Esophagus squamous epithelium (tissue), 5 donors: ENCODE measurements at places on chromosomes 5 and 9.
A peak's percentile ranks its signal among the peaks of the same experiment; 100 is the strongest.

- H3K27ac ChIP-seq, result no peak overlapping the region
- no peaks in the 10 kb centered on the region for H3K36me3 ChIP-seq
- H3K4me3 ChIP-seq, result no peak overlapping the region
- H3K4me1 ChIP-seq, result no peaks in the 10 kb centered on the region
Observed at GRCh38 chr5:81140441-81140840, 92.7 kb upstream of the CKMT2 start.

DNA sequence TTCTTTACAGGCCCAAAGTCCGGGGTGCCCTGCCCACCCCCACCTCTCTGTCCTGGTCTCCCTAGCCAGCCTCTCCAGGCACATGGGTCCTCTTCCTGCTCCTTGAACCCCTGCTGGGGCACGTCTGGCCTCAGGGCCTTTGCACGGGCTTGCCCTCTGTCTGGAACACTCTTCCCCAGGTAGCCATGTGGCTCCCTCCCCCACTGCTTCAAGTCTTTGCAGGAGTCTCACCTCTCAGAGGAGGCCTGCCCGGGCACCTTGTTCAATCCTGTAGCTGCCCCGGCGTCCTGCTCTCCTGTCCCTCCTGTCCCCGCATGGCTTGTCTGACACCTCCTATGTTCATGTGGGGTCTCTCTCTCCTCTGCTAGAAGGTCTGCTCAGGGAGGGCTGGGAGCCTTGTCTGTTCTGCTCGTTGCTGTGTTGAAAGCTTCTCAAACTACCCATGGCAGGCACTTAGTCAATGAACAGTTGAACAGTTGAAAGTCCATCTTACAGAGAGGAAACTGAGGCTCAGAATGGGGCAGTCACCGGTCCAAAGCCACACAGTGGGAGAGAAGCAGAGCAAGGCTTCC is 241.4 kb downstream of the PBX3 start:
- H3K36me3 ChIP-seq, result no peaks in the 10 kb centered on the region
- DNase-seq, result no peak
- no peaks in the 10 kb centered on the region for H3K27me3 ChIP-seq
- H3K4me3 ChIP-seq, result no peak overlapping the region
- H3K27ac ChIP-seq, result no peak overlapping the region

GRCh38 chr9:32398207-32398606 is 13.8 kb downstream of the ACO1 start:
- DNase-seq, result no peak
- no peak overlapping the region for H3K4me3 ChIP-seq
- no peak overlapping the region for H3K27ac ChIP-seq
- H3K36me3 ChIP-seq, result no peaks in the 10 kb centered on the region
- no peaks in the 10 kb centered on the region for H3K27me3 ChIP-seq
- peaks cover 26% of the 10 kb centered on the region for H3K4me1 ChIP-seq

GRCh38 chr5:105840800-105841199 is 1829.9 kb downstream of the EFNA5 start:
- H3K27me3 ChIP-seq, result no peaks in the 10 kb centered on the region
- no peak overlapping the region for H3K27ac ChIP-seq

DNA sequence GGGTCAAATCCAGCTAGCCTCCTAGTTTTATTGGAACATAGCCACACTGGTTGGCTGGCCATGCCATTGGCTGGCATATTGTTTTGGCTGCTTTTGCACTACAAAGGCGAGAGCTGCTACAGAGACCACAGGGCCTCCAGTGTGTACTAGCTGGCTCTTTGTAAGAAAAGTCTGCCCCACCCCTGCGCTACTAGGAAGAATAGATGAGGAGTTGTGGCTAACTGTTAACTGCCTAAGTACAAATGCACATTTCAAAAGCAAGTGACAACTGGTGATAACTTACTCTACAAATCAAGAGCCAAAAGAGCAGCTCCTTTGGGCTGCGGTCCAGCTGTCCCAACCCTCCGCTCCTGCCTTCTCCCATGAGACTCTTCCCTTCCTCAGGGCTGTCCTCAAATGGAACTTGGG is 63.9 kb downstream of the SERINC5 start:
- H3K27ac ChIP-seq, result peak overlapping the region; percentile 37
- no peak for DNase-seq
- no peaks in the 10 kb centered on the region for H3K36me3 ChIP-seq
- H3K27me3 ChIP-seq, result no peaks in the 10 kb centered on the region
- H3K4me1 ChIP-seq, result peaks cover 15% of the 10 kb centered on the region

DNA sequence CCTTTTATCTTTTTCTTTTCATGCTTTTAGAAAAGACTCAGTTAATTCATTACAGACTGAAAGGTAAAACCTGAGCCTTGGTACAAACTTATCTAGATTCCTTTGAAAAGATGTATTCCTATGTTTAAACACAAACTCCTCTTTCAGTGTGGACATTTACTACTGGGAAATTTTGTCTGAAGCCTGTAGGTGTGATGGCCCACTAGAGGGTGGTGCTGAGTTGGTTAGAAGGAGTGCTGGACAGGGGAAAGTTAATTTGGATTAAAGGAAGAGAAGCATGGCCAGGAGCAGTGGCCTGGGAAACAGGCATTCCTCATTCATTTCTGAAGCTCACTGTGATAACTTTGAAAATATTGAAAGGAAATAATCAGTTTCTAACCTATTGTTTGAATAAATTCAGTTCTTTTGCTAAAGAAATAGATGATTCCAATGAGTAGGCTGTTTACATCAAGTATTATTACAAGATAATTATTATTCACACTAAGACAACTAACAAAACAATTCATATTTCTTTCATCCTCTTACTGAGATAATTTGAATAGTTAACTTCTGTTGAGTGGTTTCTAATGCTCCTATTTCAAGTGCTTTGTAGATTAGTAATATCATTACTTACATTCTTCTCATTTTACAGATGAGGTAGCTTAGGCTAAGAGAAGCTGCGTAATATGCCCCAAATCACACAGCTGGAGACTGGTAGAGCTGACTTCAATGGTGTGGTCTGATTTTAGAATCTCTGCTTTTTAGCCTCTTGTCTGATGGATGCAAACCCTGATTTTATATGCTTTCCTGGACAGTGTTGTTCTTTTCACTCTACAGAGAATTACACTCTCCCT is 150.9 kb downstream of the ADGRV1 start:
- no peaks in the 10 kb centered on the region for H3K36me3 ChIP-seq
- no peak for DNase-seq
- no peak overlapping the region for H3K27ac ChIP-seq
- no peaks in the 10 kb centered on the region for H3K27me3 ChIP-seq

GRCh38 chr9:79470954-79471353 is 100.8 kb upstream of the TLE4 start:
- H3K36me3 ChIP-seq, result no peaks in the 10 kb centered on the region
- no peaks in the 10 kb centered on the region for H3K4me1 ChIP-seq
- H3K27me3 ChIP-seq, result no peaks in the 10 kb centered on the region

DNA sequence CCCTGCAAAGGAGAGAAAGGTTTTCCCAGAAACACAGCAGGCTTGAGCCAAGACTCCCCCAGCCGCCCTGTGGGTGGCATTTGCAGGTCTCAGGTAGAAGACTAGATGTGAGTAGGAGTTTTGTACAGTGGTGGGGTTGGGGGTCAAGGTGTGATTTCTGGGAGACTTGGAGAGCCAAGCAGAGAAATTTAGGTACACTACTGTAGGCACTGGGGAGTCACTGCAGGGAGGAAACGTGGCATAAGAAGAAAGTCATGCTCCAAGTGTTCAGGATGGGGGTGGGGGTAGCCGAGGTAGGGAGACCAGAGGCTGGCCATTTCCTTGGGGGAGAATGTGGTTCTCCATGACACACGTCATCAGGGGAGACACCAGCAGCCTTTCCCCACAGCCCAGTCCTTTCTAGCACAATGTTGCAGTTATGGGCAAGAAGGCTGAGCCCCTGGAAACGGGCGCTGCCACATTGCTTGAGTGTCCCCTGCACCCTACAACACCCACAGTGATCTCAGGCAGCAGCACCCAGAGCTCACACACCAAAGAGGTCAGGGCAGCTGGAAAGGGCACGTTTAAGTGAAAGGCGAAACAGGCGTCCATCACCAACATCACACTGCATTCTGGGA is 210.5 kb downstream of the FSTL4 start:
- no peaks in the 10 kb centered on the region for H3K27me3 ChIP-seq
- no peak overlapping the region for H3K27ac ChIP-seq
- no peaks in the 10 kb centered on the region for H3K4me1 ChIP-seq
- DNase-seq, result no peak
- no peaks in the 10 kb centered on the region for H3K36me3 ChIP-seq
- H3K4me3 ChIP-seq, result no peak overlapping the region

DNA sequence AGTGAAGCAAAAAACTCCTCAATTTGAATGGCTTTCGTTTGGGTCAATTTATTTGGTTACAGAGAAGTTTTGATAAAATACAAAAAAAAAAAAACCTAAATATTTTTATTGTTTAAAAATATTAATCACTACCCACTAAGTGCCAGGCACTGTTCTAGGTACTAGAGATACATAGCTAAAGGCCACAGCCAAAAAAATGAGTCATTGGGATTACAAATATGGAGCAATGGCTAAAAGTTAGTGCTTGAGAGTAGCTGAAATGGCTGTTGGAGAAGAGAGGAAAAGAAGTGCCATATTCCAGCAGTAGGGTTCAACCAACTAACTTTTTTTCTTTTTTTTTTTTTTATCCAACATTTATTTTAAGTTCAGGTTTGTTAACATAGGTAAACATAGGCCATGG is 130.1 kb upstream of the PTGER4 start:
- DNase-seq, result no peak
- no peak overlapping the region for H3K27ac ChIP-seq
- H3K27me3 ChIP-seq, result no peaks in the 10 kb centered on the region

DNA sequence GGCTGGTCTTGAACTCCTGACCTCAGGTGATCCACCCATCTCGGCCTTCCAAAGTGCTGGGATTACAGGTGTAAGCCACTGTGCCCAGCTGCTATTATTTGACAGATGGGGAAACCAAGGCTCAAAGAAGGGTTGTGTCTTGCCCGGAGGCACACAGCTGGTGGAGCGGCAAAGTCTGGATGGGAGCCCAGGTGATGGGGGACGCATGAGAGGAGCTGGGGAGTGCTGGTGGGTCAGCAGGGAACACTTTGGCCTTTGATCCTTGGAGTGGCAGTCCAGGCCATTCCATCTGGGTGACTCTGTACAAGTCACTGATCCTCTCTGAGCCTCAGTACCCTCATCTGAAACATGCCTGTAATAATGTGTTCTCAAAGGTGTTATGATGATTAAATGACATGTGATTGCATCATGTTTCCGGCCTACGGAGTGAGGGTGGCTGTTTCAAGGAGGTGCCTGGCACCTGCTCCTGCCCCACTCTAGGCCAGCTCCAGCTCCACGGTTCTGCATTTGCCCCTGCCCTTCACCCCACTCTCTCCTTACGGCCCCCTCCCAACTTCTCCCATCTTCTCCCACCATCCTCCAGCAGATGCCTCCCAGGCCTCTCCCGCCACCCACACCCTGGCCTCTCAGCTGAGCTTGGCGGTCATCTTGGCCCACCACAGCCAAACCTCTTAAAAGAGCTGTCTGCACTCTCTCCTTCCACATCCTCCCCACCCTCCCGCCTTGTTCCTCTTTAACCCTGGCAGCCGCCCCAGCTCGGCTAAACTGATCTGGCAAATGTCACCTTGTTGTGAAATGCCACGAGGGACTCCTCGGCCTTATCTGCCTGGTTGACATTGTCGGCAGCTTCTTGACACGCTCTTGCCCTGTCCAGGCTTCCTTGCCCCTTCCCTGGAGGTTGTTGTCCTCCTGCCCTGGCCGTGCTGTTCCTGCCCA is 5.5 kb upstream of the DBN1 start:
- H3K27me3 ChIP-seq, result no peaks in the 10 kb centered on the region
- H3K4me1 ChIP-seq, result peaks cover 11% of the 10 kb centered on the region
- H3K27ac ChIP-seq, result peak overlapping the region; percentile 72
- DNase-seq, result no peak

DNA sequence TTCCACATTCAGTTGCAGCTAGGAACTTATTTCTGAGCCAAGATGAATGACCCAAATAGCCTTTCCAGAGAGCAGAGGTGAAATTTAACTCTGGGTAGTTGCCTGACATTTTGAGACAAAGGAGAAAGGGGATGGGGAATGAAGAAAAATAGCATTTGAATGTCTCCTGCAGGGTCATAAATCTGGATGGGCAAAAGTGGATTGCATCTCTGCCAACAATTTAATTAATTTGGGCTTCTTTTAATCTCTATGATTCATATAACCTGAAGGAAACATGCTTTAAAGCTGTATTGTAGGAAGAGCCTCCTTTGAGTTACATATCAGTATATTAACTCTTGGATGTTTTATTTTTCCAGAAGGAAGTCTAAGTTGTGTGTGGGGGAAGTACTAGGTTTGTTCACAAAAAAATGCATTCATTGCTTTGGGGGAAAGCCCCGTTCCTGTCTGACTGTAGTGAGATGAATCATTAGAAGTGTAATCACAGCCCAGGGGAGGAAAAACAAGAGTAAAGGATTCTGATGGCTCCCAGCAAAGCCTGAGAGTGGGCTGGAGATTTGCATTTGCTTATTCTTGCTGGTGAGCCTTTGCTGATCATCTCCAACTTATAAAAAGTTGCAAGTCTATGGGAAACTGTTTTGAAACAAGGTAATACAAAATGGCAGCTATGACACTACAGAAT is 133.0 kb upstream of the IQGAP2 start:
- H3K27me3 ChIP-seq, result no peaks in the 10 kb centered on the region
- H3K27ac ChIP-seq, result no peak overlapping the region

- no peaks in the 10 kb centered on the region for H3K27me3 ChIP-seq
- H3K4me1 ChIP-seq, result peaks cover 6% of the 10 kb centered on the region
- DNase-seq, result no peak
- no peak overlapping the region for H3K4me3 ChIP-seq
- H3K27ac ChIP-seq, result no peak overlapping the region
Observed at GRCh38 chr9:84947412-84947972, 278.0 kb downstream of the NTRK2 start.

DNA sequence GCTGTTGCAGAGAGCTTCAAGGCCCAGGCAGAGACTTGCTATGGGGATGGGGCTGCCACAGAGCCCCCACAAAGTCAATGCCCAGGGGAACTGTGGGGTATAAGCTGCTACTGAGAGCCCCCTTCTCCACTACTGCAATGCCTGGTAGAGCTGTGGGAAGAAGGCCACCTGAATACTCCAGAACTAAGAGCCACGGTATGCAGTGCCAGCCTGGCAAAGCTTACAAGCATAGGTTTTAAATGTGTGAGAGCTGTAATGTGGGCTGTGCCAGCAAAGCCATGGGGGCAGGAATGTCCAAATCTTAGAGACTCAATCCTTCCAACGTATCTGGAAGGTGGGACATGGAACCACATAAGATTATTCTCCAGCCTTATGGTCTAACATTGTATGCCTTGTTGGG is 49.2 kb downstream of the XRCC4 start:
- H3K4me1 ChIP-seq, result no peaks in the 10 kb centered on the region
- H3K27ac ChIP-seq, result no peak overlapping the region
- no peak for DNase-seq

GRCh38 chr5:95317085-95317484 is 32.2 kb upstream of the MCTP1 start:
- no peak overlapping the region for H3K4me3 ChIP-seq
- H3K4me1 ChIP-seq, result no peaks in the 10 kb centered on the region
- H3K36me3 ChIP-seq, result no peaks in the 10 kb centered on the region
- no peaks in the 10 kb centered on the region for H3K27me3 ChIP-seq
- no peak for DNase-seq

GRCh38 chr5:91556-92263 is at the start of gene PLEKHG4B:
PLEKHG4B (plus strand) TSS chr5:92168; CDS start chr5:92232, 64 bp downstream.
- H3K4me3 ChIP-seq, result peak within 1 kb of the TSS; percentile 59
- no peak for DNase-seq
- no peak within 1 kb of the TSS for H3K27ac ChIP-seq
- no peaks in the 10 kb centered on the region for H3K4me1 ChIP-seq
